ENCODE measurements at places on chromosomes 2 and 18.

DNA sequence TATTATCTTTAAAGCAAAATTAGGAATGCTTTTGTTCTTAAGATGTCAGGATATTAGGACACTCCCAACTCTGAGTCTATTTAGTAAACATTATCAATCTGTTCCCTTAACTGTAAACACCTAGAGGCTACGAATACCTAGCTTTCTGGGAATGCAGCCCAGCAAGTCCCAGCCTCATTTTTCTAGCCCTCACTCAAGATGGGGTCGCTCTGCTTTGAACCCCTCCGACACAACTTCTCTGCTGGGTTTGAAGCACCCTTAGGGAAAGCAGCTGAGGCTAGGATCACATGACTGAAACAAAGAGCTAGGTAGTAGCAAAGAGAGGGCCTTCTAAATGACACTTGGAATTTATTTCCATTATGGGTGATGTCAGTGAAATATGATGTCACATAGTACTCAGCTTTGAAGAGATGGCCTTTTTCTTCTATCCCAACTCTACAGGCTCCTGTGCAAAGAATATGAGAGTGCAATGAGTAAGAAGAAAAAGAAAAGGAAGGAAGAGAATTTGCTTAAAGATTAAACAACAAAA is 114.7 kb downstream of the CSRNP3 start:
- DNase-seq: no peak

GRCh38 chr2:120765678-120766469 is 30.2 kb downstream of the GLI2 start:
- no peak for DNase-seq

DNA sequence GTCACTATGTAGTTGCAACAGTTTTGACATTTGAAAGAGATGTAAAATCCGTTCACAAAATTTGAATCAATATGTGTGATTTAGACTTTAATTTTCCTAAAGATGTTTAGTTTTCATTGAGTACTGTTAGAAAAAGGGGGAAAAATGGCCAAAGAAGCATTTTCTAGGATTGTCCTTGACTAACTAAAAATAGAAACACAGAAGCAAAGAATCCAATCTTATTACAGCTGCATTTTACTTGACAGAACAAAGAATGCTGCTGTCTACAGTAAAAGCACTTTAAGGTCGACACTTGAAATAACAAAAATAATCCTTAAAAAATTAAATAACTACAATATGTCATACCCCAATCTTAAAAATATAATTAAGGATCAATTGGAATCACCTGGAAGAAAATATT is 48.9 kb downstream of the FRZB start:
- DNase-seq: no peak

DNA sequence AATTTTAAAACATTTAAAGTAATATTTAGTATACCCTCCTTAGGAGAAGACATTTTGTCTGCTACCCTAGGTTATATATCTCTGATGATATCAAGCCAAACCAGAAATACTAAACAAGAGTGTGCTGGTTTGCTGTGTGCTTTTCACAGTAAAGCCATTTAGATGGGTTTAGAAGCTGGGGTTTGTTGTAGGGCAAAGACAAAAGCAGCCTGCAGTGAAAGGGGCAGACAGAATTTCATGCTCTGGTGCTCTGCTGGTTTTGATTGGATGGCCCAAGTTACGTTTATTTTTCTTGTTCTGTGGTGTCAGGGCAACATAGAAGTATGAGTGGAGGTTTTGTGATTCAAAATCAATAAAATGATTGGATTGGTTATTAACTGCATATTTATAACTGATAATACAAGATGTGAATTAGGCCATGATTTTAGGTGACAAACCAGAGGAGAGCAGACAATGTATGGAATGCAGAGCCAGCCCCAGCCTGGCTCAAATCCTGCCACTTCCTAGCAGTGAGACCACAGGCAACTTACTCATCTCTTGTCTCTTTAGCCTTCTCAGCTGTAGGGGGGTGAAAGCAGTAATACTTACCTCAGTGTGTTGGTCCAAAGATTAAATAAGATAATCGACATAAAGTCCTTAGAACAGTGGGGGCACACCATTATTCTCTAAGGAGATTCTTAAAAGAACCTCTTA is 30.9 kb upstream of the IER3IP1 start:
- no peak for DNase-seq

DNA sequence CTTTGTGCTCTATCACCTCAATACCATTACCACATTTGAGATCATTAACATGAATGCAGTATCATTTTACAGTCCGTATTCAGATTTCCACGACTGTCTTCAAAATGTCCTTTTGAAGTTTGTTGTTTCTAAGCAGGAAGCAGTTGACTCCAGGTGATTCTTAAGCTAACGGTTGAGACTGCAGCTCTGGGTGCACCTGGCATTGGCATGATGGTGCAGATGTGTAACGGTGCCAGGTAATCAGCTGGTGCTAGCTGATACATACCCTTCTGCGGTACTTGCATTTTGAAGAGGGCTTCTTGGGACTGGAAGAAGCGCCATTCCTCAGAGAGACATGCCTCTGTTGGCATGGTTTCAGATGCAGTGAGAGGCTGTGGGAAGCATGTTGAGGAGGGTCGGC is 19.5 kb downstream of the SIGLEC15 start:
- DNase-seq: no peak

Measured in DMS 273 treated with DMSO at 0.1 percent for 48 hours (cell line).